ENCODE measurements at places on chromosomes 6 and 20. TPM values are rescaled to one million over a fixed set of nuclear protein-coding genes. Genes with fewer than 3 reads are reported as not detected.

- DNase-seq: no peak
Observed at GRCh38 chr20:32775336-32775991, 13.3 kb downstream of the DNMT3B start.

- no peak for DNase-seq
Observed at GRCh38 chr6:9527679-9528286, 887.1 kb downstream of the TFAP2A start.

DNA sequence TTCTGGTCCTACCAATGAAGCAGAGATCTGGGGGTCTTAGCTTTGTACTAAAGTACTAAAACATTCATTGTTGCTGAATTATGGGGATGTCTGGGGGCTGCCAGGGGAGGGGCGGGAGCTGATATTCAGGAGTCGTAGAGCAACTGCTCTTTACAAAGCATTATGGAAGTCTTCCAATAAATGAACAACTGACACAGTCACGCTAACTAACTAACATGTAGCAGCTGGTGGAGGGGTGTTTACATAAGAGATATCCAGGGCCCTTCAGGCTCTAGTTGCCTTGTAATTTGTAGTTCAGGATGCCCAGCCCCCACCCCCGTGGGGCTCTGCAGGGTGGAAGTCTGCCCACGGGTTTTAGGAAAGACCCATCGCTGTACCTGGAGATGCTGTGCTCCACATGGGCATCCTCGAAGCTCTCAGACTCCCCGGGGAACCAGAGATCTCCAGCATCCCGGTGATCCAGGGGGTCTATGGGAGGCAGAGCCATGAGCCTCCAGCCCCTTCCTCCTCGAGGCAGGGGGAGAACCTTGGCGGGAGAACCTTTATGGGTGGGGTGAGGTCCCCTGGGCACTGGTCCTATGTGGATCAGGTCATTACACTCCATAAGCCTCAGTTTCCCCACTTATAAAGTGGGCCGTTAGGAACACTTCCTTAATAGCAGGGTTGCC lies 3.4 kb downstream of the TREM2 start:
- DNase-seq: no peak

DNA sequence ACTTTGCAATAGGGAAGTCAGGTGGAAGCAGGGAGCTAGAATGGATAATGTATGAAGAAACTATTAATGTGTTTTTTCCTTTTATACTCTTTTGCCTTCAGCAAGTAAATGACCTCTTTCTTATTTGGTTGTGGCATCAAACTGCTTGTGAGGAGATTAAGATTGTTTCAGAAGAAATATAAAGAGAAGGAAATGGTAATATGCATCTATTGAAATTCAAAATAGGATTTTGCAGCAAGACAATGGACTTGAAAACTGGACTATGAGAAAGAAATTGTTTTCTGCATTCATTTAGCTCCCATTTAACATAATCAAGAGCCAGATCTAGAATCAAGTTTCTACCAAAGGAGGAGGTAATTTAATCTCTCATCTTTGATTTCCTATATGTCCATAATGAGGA lies 32.3 kb upstream of the KIFC1 start:
- DNase-seq: no peak

- DNase-seq: no peak
Observed at GRCh38 chr6:155024391-155025027, 29.4 kb downstream of the TIAM2 start.

The TMEM170B gene
- total RNA-seq: 5.2 TPM

The EMILIN3 gene
- 6.3 TPM for total RNA-seq
